AG04450 (cell line): ENCODE measurements at places on chromosomes 1 and 21.

DNA sequence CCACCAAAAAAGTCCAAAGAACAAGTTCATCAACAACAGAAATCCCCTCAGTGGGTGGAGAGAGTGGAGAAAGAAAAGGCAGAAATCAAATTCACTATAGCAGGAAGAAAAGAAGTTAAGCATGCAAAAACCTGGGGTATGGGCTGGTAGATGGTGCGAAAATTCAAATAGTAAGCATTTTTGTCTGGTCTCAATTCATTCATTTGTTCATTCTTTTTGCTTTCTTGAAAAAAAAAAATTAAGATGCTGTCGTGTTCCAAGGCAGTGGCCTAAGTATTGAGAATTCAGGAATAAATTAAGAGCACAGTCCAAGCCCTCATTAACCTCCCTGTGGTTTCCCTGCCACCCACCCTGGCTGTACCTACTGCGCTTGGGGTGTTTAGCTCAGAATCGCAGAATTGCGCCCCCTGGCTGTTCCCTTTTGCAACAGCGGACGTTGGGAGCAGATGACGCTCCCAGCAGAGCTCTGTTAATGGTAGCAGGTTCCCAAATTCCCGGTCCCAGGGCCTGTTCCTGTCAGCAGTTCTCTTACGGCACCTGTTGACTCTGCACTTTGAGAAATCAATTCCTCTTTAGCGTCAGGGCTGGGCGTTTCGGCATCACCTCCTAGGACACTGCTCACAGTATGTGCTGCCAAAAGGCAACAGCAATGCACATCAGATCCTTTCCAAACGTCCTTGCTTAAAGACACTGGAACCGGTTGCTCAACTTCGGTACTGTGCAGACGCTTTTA lies 34.0 kb upstream of the SSX2IP start:
- DNase-seq, result no peak

- no peak for DNase-seq
Observed at GRCh38 chr1:55685560-55685959, 470.4 kb upstream of the USP24 start.

- no peak for DNase-seq
Observed at GRCh38 chr1:5981009-5981380, 11.2 kb downstream of the NPHP4 start.

DNA sequence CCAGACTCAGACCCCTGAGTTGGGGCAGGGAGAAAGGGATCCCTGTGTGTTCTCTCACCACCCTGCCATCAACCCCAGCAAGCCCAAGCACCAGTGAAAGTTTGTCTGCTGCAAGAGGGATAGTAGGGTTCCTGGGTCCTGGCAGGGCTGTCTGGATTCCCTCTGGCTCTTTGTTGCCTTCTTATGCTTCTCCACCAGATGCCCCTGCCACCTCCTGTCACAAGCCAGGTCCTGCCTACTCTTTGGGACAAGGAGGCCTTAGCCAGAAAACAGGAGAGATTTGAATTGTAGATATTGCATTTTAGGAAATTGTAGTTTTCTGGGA lies 21.7 kb downstream of the UBE2T start:
- no peak for DNase-seq

DNA sequence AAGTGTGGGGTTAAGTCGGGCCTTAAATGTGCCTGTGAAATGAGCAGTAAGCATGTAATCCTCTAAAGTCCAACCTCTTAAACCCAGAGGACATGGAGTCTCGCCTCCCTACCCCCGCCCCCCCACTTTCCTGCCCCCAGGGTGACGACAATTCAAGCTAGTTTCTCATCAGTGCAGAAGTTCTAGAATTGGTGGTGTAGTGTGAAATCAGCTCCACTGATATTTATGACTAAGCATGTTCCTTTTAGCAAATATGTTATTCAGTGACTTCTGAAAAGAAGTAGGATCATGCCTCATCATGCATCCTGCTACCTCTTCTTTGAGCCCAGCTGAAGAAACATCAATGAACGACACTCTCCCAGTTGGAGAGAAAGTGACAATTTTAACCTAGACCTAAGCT lies 2.6 kb upstream of the ABCB10 start:
- no peak for DNase-seq

DNA sequence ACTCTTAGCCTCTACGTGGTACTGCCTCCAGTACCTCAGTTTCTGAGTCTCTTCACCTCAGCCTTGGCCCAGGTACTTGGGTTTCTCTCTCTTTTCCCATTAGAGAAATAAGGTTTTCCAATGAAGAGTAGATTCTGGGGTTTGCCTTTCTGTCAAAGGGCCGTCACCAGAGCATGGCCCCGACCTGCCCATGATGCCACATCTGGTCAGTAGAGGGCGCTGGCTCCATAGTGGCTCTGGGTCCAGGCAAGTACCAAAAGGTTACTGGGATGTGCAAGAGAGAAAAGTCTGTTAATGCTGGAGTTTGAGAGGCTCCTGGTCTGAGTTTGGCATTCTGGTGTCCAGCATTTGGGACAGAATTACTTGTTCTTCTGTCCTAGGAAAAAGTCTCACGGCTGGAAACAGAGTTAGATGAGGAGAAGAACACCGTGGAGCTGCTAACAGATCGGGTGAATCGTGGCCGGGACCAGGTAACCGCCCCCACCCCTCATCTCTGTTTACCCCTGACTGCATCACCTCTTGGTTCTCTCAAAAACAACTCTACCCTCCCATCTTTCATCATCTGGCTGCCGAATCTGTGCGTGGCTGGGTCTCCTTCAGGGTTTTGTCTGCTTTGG lies 5.3 kb upstream of the TUFT1 start:
- no peak for DNase-seq

DNA sequence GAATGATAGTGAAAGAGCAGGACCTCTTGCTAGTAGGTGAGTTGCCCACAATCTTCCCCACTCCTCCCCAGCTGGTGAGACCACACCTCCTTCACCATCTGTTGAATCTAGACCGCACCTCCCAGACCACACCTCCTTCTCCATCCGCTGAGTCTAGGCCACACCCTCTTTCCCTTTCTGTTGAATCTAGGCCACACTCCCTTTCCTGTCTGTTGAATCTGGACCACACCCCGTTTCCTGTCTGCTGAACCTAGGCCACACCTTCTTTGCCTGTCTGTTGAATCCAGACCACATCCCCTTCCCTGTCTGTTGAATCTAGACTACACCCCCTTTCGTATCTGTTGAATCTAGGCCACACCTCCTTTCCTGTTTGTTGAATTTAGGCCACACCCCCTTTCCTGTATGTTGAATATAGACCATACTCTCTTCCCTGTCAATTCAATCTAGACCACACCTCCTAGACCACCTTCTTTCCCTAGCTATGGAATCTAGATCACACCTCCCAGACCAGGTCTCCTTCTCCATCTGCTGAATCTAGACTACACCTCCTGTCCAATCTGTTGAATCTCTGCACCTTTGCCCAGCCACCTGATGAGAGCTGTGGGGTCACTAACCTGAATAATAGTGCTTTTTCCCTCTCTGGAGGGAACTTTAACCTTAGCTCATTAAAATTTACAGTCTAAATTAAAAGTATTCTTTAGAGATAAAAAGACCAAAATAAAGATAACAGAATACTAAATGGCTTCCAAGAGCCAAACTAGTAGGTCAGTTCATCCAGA lies 116.3 kb downstream of the DAB1 start:
- no peak for DNase-seq

- no peak for DNase-seq
Observed at GRCh38 chr1:179003512-179004066, 22.1 kb upstream of the FAM20B start.

- no peak for DNase-seq
Observed at GRCh38 chr1:221740993-221741702, 741 bp downstream of the DUSP10 start.

DNA sequence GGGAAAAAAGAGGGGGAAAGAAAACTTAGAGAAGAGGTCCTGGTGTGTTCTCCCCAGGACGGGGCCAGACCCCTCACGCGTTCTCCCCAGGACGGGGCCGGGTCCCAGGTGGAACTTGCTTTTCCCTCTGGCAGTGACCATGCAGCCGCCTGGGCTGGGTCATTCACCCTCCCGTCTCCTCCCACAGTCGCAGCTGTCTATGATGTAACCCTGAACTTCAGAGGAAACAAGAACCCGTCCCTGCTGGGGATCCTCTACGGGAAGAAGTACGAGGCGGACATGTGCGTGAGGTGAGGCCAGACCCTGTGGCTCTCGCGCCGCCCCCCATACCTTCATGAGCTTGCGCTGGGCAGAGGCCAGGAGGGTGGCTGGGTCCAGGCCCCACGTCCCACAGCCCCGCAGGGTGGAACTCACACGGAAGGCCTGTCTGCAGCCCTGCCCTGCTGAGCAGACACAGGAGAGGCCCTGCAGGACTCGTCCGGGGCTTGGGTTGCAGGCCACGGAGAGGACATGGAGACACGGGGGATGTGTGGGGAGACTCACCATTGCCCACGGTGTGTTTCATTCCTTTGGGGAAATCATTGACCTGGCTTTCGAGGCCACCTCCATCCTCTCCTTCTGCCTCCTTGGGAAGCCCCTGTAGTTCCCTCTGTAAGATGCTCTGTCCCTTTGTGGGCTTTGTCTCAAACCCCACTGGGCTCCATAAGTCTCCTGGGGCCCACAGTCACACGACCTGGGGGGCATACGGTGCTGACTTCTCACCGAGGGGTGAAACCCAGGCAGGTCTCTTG lies 40.7 kb upstream of the TRAPPC10 start:
- DNase-seq, result no peak

GRCh38 chr1:178434360-178434759 lies 62.4 kb downstream of the CLEC20A start:
- no peak for DNase-seq

- no peak for DNase-seq
Observed at GRCh38 chr1:200905411-200906052, 10.8 kb downstream of the INAVA start.

DNA sequence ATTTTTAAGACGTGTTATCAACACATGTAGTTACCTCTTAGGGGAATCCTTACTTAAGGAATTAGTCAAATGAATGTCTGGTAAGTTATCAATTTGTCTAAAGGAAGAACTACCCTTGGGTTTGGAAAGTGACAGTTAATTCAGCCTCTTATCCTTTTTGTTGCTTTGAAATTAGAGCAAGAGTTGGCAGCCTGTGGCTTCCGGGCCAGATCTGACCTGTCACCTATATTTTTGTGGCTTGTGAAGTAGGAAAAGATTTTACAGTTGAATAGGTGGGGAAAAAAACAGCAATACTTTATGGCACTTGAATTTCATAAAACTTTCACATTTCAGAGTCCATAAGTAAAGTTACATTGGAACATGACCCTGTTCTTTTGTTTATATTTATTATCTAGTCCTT lies 5.5 kb downstream of the MRPS6 start:
- no peak for DNase-seq

- DNase-seq, result no peak
Observed at GRCh38 chr1:193060406-193060805, 994 bp downstream of the RO60 start.

DNA sequence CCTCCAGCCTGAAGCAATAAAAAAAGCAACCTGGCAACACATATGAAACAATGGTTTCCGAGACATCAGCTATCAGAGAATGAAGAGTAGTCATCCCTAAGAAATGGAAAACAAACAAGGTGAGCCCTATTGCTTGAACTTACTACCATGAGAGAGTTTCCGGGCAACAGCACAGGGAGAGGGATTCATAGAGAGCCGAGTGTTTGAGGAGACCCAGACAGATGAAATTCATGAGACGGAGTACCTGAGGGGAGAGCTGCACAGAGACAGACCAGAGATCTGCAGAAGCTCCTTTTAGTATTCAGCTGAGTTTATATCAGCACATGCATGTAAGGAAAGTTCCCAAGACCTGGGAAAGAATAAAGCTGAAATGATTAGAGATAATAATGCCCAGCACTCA lies 19.8 kb downstream of the CRB1 start:
- DNase-seq, result no peak

DNA sequence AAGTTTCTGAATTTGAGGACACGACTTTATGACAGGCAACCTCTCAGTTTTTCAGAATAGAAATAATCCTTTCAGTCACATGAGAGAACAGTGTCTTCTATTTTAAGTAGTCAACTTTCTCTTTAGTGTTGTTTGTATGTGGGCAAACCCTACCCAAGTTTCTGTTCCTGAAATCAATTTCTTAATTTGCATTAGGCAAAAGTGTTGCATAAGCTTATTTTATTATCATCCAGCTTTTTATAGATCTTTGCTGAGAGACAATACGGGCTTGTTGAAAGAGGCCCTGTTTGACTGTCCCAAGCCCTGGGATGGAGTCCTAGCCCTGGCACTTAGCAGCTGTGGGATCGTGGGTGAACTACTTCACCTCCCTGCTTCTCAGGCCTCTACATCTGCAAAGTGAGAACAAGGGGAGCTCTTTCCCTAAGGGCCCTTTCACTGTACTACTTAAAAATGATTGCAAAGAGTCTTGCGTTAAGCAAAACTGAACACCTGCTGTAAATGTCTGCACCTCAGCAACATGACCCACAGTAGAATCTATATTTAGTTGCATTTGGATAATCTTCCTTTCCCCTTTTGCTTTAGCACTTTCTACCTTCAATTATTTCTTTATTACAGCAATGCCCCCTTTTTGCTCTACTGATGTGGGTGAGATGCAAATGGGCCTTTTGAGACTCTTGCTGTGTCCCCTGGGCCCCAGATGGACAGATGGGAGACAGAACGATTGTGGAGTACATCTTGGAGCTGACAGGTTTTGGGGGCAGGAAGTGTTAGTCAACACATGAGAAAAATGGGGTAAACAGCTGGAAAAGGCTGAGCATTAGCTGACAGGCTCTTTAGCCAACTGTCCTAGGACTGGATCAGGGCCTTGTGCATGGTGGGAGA lies 41.0 kb upstream of the SCAF4 start:
- DNase-seq, result no peak

- DNase-seq, result no peak
Observed at GRCh38 chr1:14543191-14543840, 55.2 kb upstream of the KAZN start.

DNA sequence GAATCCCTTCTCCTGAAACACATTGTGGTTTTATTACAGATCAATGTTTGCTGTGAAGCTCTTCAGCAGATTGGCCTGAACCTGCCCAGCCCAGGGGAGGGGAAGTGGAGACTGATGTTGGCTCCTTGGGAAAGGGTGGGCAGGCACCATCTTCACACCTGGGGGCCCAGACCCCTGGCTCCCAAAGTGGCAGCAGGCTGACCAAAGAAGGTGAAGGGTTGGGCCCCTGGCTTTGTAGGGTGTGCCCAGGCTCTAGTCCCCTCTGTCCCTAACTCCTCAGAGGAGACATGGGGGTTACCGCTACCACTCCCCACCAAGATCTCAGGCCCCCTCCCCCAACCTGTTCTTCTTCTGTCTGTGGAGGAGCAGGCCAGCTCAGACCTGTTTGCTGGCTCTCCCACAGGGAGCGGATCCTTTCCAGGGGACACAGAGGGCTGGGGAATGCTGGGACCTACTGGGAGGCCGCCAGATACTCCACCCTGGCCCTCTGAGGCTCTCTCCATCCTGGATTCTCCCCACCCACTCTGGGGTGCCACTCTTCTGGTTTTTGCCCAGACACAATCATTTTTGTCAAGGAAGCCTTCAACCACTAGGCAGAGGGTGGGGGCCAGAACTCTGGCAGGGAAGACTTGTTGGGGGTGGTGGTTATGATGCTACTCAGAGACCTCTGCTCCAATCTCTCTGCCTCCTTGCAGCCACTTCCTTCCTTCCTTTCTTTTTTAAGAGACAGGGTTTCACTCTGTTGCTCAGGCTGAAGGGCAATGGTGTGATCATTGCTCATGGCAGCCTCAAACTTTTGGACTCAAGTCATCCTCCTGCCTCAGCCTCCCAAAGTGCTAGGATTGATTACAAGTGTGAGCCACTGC lies 5.0 kb upstream of the EFNA3 start:
- no peak for DNase-seq
